ENCODE measurements at places on chromosomes 5 and 9.

GRCh38 chr9:125241863-125242739 lies 958 bp upstream of the HSPA5 start:
- DNase-seq = no peak

DNA sequence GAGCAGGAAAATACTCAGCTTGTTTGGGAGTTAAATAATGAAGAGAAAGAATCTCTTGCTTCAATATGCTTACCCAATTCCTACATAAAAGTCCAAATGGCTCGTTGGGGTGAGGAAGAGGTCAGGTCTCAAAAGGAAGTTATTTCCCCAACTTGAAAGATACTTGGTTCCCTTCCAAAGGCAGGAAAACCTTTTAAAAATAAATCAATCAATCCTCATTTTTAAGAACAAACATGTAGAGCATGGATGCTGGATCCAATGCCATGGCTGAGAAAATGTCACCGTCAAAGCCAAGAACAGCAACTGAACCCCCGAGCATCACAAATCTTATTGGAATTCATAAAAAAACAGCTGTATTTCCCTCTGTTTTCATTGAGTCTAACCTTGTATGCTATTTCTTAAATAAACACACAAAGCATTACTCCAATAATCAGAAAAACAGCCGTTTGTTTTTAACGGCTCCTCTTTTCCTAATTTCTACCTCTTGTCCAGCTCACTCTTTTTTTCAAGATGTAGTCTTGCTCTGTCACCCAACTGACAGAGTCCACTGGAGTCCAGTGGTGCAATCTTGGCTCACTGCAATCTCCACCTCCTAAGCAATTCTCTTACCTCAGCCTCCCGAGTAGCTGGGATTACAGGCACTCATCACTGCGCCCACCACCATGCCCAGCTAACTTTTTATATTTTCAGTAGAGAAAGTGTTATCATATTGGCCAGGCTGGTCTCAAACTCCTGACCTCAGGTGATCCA lies 140.7 kb downstream of the GNA14 start:
- DNase-seq = no peak

DNA sequence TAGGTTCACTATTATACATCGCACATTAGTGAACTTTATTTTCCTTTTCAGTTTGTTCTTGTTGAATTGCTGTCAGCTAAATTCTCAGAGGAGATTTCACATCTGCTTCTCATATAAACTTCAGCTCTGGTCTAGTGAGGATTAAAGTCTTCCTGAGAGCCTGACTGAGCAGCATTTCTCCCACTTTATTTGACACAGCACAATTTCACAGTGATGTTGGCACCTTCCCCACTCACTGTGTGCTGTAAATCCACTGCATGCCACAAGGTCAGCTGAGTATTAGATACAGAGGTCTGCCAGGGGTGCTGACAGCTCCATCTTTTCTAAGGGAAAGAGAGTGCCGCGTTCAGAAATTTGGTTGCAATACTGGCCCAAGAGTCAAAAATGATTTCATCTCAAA lies 567.4 kb downstream of the PRR16 start:
- no peak for DNase-seq

GRCh38 chr9:16192403-16193017 lies 639.7 kb downstream of the CCDC171 start:
- DNase-seq = no peak

- no peak for DNase-seq
Observed at GRCh38 chr9:3922846-3923245, 377.0 kb downstream of the GLIS3 start.

GRCh38 chr5:149853331-149853648 lies 91.3 kb downstream of the PDE6A start:
- DNase-seq = no peak

DNA sequence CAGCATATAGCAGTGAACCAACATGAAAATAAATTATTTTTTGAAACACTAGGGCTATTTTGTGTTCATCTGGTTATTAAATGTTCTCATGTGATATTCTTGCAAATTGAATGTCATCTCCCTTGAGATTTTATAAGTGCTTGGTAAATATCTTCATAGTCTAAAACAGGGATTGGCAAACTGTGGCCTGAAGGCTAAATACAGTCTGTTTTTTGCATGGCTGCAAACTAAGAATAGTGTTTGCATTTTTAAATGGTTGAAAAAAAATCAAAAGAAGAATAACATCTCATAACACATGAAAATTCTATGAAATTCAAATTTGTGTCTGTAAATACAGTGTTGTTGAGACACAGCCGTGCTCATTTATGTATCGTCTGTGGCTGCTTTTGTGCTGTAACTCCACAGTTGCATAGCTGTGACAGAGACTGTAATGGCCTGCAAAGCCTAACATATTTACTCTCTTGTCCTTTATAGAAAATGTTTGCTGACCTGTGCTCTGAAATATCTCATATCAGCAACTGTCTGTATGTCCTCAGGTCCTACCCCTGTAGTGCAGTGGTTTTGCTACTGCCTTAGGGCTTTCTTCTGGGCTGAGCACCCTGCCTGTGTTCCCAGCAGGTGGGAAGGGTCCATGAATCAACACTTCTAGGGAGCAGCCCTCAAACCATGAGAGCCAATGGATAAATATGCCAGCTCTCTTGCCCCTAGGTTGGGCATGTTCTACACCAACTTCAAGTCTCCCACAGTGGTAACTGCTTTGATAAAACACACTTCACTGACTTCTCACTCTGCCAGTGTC lies 41.7 kb upstream of the ARRDC3 start:
- DNase-seq = no peak

DNA sequence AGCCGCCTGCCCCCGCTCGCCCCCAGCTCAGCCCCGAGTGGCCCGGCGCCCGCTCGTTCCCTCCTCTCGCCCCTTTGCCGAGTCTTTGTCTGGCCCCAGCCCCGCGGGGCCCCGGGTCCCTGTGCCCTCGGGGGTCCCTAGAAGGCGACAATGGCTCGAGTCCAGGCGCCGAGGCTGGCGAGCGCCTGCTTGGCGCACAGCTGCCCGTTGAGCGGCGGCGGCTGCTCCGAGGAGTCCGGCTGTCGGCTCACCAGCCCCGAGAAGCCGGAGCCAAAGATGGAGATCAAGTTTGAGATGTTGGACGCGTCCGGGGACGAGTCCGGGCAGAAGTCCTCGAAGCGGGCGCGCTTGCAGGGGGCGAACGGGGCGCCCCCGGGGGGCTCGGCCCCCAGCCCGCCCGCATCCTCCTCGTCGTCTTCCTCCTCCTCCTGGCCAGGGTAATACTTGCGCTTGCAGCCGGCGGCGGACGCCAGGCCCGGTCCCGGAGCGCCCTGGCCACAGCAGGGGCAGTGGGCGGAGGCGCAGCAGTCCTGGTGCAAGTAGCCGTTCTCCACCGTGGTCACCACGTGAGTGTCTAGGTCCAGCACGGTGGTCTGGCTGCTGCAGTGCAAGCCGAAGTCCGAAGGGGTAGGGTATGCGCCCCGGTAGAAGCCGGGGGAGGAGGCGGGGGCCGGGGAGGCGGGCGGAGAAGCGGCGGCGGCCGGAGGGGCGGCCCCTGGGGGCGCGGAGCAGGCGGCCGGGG lies 1.2 kb downstream of the IER5L start:
- no peak for DNase-seq

GRCh38 chr9:2109069-2109650 lies 94.0 kb downstream of the SMARCA2 start:
- DNase-seq = no peak

- no peak for DNase-seq
Observed at GRCh38 chr5:96048763-96049162, 87.1 kb upstream of the ELL2 start.

- no peak for DNase-seq
Observed at GRCh38 chr5:31536873-31537272, 4.8 kb downstream of the C5orf22 start.

- DNase-seq = no peak
Observed at GRCh38 chr5:600886-601541, 11.1 kb upstream of the CEP72 start.

DNA sequence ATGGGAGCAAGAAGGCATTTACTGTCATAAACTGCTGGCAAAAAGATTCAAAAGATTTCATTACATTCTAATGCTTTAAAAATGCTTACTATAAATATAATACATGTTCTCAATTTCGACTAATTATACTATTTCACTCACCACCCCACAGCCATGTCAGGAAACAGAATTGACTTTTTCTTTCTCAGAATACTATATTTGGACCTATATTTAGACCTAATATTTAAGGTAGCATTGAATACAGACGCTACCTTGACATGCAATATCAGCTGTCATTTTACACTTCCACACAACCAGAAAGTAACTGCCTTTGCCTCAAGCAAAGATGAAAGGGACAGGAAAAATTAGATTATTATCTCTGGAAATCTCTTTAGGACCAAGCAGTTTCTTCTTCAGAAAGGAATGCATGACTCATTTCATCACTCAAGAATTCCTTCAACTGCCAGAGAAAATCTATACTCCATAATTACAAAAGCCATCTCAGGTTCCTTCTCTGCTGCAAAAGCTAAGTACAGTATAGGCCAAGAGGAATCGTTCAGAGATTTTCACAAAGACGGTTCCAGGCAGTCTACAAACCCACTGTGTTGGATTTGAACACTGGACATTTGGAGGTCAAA lies 11.8 kb upstream of the UBE2QL1 start:
- no peak for DNase-seq

- no peak for DNase-seq
Observed at GRCh38 chr9:8391132-8391531, 591.6 kb upstream of the DMAC1 start.

GRCh38 chr9:114737847-114738246 lies 55.9 kb upstream of the TEX48 start:
- DNase-seq = no peak

GRCh38 chr9:89756891-89757537 lies 152.2 kb downstream of the GADD45G start:
- DNase-seq = no peak

- no peak for DNase-seq
Observed at GRCh38 chr5:18507114-18507513, 872.9 kb downstream of the TAF11L14 start.

DNA sequence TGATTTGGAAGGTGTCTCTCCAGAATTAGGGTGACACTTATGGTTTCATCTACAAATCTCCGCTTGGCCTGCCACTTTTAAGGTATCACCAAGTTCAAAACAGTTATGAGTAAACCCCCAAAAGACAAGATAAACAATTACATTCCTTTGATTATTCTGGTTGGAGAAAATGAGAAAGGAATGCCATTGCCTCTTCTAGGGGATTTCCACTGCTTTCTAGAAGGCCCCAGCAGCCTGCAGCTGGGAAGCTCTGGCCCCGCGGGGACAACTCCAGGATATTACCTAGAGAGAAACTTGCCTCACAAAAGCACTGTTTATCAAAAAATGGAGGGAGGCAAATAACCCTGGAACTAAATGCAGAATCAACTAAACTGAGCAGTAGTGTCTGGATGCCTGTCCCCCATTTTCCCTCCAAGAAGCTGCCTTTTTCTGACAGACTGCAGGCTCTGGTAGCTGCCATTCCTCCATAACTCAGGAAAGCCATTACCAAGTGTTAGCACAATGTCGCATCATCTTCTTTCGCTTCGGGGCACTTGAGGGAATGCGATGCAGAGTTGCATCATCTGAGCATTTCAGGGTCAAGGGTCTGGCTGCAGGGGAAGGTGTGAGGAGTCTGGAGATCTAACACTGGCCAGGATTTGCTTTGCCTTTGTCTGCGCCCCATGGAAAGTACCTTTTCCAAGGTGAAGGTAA lies 71.5 kb upstream of the PLPP6 start:
- no peak for DNase-seq

DNA sequence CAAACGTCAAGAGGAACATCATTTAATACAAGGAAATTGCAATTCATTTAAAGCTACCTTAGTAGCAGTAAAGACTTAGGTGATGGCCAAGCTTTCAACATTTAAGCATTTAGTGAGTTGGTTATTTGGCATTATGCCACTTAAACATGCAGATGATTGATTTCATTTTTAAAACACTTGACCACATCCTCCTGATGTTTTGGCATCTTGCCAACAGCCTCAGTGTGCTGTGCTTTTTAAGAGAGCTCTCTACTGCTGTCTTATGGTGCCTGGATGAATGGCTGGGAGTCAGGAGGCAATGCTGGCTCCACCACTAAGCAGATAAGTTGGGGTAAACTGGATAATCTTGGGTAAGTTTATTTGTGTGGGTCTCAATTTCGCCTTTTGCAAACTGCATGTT lies 364.5 kb downstream of the MAN2A1 start:
- DNase-seq = no peak

GRCh38 chr5:173391031-173391430 lies 62.8 kb upstream of the STC2 start:
- peak; percentile 7 for DNase-seq

- no peak for DNase-seq
Observed at GRCh38 chr9:110951805-110952539, 86.3 kb downstream of the LPAR1 start.

DNA sequence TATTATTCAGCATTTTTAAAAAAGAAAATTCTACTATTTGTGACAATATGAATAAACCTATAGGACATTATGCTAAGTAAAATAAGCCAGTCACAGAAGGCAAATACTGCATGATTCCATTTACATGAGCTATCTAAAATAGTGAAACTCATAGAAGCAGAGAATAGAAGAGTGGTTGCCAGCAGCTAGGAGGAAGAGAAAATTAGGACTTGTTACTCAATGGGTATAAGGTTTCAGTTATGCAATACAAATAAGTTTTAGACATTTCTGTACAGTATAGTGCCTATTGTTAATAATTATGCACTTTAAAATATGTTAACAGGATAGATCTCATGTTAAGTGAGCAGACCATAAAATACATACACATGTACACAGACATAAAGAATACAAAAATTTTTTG lies 73.8 kb upstream of the SPINK5 start:
- no peak for DNase-seq
